Stimulated activated CD8-positive, alpha-beta memory T cell treated with anti-CD3 and anti-CD28 coated beads, Interleukin-7, amount 100 ng/mL, for 1 hour (primary cell): ENCODE measurements at places on chromosomes 3 and 15.

DNA sequence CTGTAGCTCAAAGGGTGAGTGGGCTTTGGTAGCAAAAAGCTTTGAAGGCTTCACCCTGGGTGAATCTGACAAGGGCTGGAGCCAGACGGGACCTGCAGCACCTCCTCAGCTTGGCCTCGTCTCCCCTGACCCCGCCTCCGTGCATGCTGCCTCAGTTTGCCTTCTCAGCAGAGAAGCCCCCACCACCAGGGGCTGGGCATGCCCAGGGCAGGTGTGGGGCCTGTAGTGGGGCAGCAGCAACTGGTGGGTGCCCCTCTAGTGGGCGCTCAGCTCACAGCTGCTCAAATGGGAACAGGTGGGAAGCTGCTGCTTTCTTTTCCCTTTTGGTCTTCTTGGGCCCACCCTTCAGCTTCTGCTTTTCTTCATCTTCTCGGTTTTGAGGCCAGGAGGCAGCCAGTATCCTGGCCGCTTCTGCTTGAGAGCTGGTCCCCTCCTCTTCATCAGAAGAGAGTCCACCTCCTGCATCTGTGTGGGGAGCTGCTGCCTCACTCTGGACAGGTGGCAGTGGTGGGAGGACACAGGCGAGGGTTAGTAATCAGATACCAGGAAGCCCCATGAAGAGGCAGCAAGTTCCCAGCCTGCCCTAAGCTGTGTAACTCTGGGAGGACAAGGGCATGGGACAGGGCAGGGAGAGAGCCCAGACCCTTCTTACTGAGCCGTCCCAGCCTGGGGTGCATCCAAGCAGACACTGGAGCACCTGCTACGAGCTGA lies 21.0 kb downstream of the TMEM43 start:
- no peak for DNase-seq

DNA sequence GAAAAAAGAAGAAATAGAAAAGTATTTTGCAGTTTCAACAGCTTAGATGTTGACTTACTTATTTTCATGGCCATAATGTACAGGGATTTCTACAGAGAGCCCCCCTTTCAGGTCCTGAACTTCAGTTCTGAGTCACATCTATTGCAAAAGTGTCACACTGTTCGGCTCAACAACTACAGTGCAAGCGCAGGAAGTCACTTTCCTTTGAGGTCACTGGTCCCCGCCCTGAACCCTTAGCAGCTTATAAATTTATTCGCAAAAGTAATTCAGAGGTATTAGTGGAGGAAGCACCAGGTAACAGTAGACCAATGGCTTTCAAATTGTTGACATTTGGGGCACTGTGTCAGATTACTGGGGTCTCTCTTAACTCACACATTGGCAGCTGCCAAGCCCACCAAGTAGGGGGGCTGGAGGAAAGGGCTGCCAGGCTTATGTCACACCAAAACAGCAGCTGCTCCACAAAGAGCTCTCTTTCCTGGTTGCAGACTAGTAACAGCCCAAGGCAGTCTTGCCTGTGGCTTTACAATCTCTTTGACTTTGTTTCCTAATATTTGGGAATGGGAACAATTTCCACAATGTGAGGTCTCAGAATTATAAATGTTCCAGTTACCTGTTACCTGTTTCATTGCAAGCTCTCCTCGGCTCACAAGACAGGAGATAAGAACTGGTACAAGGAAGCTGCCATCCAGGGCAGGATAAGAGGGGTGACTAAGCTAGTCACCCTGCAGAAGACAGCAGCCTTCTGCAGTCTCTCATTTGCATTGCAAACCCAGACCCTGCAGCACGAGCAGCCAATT lies 130.2 kb upstream of the STRIT1 start:
- no peak for DNase-seq

DNA sequence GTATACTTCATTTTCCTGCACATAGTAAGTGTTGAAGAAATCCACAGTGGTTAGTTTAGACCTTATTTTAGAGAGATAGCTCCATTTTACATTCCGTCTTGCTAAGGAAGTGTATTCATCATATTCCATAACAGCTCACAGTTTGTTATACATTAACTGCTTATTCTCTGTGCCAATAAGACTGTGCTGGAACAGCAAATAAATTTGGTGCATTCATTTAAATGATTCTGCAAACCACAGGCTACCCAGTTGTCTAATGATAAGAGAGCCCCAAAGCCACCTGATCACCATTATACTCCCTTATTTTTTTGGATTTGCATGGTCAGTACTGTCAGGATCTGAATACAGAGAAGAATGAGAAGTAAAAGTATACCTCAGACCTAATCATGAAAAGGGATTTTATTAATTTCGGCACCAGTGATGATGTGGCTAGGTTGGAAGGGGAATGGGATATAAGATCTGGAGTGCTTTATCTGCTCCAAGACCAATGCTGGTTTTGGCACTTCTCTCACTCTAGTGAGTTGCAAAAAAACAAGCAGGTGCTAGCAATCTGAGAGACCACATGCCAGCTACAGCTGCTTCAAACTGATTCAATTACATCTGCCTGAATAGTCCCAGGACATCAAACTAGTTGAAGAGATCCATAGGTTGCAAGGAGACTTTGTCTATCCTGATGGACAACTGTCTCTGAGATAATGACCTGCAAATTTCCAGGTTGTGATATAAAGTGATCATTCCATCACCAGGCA lies 254.8 kb downstream of the ZBTB20 start:
- no peak for DNase-seq

DNA sequence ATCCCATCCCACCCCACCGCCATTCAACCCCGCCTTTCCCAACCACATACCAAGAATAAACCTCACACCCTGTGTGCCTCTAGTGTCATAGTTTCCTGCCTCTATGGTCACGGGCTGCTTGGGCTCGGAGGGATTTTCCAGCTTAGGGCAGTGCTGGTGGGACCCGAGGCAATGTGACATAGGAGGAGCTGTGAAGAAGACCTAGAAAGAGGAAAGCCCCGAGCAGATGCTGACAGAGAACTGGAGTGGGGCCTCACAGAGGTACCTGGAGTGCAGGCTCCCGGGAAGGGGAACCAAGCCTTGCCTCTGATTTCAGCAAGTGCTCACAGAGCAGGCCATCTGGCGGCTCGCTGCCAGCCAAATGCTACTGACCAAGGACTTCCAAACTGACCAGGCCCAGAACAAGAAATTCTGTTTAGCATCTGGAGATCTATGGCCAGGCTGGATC lies 27.5 kb downstream of the BHLHE40 start:
- DNase-seq = peak; percentile 43

GRCh38 chr3:159898147-159898546 lies 90.5 kb upstream of the IL12A start:
- no peak for DNase-seq

GRCh38 chr3:142374687-142375086 lies 73.2 kb downstream of the XRN1 start:
- DNase-seq = no peak

GRCh38 chr3:81502236-81502635 lies 259.2 kb downstream of the GBE1 start:
- DNase-seq = no peak

- DNase-seq = no peak
These were observed 36.0 kb upstream of the TIMP4 start for GRCh38 chr3:12194669-12195161.

DNA sequence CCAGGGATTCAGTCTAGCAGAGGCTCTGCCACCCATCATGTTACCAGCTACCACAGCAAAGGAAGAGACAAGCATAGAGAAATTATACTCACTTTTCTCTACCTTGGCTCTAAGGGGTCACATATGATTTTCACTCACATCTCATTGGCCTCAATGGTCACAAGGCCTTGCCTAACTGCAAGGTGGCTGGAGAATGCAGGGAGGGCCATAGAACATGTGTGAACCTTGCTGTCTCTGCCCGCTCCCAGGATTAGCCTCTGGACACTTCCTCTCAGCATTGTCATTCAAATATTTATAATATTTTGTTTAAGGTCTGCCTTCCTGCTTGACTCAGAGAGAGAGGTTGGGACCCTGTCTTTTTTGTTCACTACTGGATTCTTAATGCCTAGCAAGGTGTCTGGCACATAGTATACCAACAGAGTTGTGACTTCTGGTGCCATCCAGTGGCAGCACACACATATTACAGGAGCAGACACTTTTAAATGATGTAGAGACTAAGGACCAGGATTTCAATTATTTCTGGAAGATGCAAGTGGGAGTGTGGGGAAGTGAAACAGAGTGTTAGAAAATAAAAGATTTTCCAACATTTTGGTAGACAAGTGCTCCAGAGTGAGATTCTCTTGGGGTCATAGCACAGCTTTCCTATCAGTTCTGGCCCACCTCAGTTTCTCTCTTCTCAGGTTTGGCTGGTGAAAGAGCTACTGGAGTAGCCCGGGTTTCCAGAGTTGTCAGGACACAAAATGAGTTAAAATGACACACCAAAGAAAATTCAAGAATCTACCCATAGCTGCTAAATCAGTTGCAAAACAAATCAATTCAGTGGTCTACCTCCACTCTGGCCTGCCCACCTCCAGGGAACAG lies 119.0 kb upstream of the RASGRP1 start:
- DNase-seq = no peak

DNA sequence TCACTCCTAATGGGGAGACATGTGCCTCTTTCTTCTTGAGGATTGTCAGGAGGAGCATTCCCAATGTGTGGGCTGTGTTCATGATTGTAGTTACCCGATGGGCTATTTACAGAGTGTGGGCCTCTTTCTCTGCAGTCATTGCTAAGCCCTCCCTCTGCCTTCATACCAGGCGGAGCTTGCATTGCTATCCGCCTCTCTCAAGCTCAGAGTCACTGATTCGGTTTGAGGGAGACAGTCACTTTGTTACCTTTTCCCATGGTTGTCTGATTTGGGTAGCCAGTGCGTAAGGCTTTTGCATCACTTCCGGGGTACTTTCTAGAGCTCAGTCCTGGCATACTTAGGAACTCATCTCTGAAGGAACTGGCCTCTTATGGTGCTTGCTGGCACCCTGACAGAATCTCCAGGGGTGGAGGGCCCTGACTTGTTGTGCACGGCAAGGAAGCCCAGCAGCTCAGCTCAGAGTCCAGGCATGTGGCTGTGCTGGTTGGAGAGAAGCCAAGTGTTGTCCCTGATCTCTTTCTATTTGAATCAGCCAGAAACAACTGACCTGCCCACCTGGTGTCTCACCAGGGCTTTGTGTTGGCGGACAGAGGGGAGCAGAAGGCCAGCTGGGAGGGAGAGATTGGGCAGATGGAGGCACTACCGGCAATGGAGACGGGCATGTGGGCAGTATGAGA lies 79.8 kb downstream of the EPHB1 start:
- no peak for DNase-seq

- no peak for DNase-seq
These were observed 20.5 kb downstream of the TSC22D2 start for GRCh38 chr3:150428562-150428961.

- no peak for DNase-seq
These were observed 65.6 kb upstream of the PRR23C start for GRCh38 chr3:139110072-139110830.

GRCh38 chr3:70532806-70533205 lies 220.4 kb upstream of the MDFIC2 start:
- no peak for DNase-seq

DNA sequence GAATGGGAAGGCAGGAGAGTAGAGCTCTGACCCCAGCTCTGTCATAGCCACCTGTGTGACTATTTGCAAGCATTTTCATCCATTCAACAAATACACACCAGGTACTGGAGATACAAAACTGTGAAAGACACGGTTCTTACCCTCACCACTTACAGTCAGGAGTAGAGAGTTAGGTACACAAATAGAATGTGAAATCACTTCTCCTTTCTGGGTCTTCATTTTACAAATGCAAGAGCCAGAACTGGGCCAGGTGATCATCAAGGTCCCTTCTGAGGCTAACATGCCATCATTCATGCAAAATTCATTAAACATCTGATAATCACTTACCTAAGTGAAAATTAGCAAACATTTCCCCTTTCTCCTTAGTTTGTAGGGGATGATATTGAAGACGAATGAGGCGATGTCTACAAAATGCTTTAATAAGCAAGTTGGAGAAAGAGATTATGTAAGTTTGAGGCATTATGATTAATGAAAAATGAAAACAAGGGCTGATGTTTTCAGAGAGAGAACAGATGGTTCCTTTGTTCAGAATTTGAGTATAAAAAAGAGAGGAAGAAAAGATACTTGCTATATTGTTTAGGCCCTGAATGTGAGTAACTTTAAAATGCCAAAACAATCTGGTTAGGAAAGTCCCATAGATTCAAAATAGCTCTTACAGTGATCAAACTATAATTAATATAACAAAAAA lies 88.6 kb downstream of the LPP start:
- DNase-seq = no peak

DNA sequence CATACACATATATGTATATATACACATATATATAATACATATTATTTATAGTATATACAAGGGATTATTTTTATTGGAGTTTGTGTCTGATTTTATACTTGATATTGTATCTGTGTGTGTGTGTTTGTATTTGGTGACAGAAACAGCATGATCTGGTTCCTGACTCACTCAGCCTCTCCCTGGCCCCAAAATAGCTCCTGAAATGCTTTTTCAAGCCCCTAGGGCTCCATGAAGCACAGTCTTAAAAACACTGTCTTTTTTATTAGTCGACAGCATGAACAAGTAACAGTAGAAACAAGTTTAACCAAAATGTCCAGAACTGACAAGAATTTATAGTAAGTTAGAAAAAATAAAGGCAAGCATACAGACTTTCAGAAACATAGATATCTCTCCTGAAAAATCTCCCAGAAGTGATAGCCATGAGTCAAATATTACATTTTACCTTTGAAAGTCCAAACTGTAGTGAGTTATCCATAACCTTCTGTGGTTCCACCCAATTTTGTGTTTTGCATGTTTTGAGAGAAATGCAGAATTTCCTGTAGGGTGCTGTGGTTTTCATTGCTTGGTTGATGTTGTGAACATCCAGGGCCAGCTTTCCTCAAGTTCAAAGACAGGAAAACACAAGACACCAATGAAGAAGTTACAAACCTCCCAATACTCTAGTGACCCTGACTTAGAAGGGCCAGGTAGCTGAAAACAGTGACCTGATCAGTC lies 98.5 kb upstream of the CCDC80 start:
- DNase-seq = no peak

DNA sequence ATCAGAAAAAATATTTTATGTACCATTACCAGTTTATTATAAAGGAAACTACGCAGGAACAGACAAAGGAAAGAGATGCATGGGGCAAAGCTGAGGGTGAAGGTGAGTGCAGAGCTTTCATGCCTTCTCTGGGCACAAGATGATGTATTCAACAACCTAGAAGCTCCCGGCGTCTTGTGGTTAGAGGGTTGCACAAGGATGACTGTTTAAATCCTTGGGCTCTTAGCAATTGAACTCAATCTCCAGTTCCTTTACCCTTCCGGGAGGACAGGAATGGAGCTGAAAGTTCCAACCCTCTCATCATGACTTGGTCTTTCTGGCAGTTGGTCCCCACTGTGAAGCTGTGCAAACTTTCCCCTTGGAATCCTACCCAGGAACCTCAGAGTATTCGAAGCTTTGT lies 542.0 kb downstream of the EPHA3 start:
- DNase-seq = no peak

DNA sequence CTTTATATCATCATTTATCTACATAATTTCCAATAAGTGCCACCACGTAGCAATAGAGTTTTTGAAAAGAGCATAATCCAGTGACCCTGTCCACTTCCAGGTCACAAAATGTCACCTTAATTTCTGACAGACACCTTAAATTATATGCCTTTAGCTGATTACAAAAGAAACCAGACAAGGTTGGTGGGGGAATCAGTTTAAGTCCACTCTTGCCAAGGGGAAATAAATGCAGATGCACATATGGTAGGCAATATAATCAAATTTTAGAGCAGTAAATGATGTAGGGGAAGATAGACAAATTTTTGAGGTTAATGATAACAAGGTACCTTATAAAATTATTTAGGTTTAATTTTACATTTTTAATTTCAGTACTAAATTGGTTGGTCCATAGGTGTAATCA lies 253.5 kb downstream of the ZIC1 start:
- DNase-seq = no peak

GRCh38 chr3:99627062-99627826 lies 11.2 kb upstream of the COL8A1 start:
- no peak for DNase-seq

GRCh38 chr3:149848238-149848637 lies 35.2 kb downstream of the RNF13 start:
- DNase-seq = no peak
